ENCODE measurements at places on chromosomes 5 and 9.

- no peak for DNase-seq
These were observed 21.9 kb downstream of the CD14 start for GRCh38 chr5:140611020-140611521.

GRCh38 chr9:72140586-72140985 is 8.7 kb upstream of the GDA start:
- DNase-seq, result no peak

DNA sequence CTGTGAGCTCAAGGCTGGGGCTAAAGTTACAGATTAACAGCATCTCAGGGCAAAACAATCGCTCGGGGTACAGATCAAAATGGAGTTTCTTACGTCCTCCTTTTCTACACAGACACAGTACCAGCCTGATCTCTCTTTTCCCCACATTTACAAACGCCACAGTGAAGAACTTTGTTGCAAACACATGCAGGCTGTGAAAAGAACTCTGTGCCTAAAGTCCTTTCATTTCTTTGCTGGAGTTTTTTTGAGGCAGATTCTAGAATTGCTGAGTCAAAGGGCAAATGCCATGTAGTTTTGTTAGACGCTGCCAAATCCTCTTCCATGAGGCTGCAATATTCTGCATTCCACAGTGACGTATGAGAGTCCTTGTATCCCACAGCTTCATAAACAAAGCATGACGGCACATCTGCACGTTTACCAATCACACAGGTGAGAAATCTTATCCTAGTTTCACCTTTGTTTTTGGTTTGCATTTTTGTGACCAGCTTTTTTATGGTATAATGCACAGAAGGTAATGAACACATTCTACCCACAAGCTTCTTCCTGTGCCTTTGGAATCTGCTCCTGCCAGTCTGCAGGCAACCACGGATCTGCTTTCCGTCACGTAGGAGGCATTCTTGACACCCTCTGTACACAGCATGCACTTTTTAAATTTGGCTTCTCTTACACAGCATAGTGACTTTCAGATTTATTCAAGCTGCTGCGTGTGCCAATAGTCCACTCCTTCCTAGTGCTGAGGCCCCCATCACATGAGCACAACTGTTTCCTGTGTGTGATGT is 44.6 kb upstream of the LPCAT1 start:
- DNase-seq, result no peak

DNA sequence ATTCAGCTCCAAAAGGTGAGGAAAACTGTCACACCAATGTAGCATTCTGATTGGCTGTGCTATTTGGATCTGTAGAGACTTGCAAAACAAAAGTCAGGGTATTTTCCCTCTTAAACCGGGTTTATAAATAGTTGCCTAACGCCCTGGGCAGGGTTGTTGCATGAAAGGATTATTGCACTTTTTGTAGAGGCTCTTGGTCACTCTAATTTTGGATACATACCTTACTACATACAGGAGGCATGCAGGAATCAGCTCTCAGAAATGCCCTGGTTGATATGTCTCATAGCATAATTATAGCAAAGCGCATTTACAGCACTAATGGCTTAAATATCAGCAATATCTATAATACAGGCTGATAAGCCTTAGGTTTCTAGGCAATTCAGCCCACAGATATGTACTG is 200.0 kb upstream of the GDNF start:
- DNase-seq, result no peak

DNA sequence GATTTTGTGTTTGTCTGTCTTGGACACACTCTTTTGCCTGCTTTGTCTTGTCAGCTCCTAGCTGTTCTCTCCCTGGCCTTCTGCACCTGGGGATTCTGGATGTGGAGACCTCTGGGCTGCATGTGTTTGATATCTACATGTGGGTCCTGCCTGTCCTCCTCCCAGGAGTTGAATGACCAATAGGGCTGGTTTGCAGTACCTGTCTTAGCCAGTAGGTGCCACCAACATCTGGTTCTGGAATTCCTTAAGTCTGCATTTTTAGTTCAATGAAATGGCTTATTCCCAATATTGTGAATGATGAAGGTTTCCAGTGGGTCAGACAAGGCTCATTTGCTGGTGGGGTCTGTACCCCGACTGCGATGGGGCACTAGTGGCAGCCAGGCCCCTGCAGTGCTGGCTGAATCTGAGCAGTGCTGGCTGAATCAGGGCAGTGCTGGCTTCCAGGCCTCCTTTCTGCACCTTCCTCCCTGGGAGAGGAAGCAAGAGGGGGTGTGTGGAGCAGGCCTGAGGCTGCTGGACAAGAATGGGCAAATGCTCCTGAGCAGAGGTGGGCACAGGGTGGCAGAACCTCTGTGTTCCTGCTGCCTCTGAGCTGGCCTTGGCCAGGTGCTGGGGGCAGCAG is 73.3 kb downstream of the RXRA start:
- DNase-seq, result no peak

DNA sequence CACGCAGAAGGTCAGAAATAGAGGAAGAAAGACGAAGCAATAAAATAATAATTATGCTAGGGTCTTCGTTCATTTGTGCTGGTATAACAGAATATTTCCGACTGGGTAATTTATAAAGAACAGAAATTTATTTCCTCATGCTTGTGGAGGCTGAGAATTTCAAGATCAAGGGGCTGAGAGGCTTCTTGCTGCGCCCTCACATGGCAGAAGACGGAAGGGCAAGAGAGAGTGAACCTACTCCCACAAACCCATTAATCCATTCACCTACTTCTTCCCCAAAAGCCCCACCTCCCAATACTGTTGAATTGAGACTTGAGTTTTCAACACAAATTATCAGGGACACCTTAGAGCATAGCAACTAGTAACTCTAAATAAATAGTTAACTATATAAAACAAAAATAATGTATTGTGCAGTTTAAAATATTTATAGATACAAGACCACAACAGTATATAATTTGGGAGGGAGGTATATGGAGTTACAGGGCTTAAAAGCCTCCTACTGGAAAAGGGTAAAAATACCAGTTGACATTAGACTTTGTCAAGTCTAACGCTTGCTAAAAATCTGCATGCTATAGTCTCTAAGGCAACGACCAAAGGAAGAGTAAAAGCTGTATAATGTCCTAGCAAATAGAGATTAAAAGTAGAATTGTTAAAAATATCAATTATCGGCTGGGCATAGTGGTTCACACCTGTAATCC is 40.3 kb upstream of the NAA35 start:
- DNase-seq, result no peak

DNA sequence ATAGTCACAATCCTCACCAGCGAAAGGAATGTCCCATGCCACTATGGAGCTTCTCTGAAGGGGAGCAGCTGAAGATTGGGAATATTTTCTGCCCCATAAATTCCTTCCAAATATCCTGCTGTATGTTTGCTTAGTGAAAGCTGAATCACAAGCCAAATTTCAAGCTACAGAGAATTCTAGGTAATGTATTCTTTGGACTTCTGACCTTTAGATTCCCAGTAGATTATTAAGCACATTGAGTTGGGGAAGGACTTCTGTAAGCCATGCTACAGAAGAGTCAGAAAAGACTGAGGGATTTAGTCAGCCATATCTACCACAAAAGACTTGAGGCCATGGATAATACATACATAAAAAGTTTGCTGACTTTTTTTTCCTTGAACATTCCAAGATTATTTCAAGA is 1342.0 kb upstream of the NUDT12 start:
- no peak for DNase-seq

GRCh38 chr5:19891658-19892057 is 96.3 kb downstream of the CDH18 start:
- no peak for DNase-seq

DNA sequence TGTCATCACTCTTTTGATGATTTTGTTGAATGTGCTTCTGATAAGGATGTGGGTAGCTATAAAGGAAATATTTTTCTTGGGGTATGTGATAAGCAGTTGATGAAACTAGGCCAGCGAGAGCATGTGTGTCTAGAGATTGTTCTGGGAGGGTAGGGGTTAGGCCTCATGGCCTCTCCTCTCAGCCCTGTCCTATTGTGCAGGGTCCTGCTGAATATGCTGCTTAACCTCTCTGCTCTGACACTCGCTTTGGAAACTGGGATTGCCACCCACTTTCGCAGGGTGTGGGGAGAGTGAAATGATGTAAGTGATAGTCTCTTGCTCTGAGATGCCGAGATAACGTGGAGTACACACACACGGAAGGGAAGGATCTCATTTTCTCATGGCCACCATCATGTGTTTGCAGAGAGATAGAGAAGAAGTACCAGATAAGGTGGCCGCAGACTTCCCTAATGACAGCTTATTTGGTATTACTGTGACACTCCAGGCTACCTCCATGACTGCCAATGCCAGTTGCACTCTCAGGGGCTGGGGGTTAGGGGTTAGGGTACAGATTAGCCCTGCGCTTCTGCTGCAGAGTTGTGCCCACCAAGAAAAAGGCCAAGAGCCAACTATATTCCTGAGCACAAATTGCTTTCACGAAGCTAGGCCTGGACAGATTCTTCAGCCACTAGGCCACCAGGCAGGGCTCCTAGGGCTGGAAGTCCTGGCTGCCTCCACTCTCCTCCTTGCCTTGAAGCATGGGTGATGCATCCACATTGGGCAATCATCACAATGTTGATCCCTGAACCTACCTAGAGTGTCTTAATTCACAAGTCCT is 25.2 kb upstream of the TNFAIP8 start:
- DNase-seq, result no peak

GRCh38 chr5:155783246-155783645 is 543.7 kb upstream of the SGCD start:
- DNase-seq, result no peak

- DNase-seq, result no peak
These were observed 17.2 kb upstream of the NFIB start for GRCh38 chr9:14331120-14331519.

DNA sequence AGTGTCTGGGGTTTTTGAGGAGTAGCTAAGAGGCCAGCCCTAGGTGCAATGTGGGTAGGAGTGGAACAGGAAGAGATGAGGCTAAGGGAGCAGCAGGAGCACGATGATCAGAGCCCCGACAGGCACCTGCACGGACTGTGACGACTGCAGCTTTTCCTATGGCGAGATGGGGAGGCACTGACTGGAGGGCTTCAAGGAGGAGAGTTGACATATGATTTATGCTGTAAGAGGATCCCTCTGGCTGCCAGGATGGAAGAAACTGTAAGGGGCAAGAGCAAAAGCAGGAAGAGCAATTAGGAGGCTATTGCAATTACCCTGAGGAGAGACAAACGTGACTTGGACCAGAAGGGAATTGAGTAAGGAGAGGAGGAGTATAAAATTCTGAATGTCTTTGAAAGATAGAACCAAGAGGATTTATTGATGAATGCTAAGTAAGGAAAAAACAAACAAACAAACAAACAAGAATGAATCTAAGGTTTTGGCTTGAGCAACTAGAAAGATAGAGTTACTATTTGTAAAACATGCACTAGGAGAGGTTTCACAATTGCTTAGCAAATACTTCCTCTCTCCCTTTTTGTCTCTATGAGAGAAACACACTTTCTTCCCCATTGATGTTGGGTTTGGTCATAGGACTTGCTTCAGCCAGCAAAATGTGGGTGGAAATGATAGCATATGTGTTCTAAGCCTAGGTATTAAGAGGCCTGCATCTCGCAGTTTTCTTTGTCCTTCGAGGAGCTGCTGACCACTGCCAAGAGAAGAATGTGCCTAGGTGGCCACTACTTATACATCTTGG is 32.9 kb downstream of the TRPC7 start:
- no peak for DNase-seq

GRCh38 chr5:93359296-93359959 is 221.6 kb downstream of the NR2F1-AS1 start:
- DNase-seq, result peak; percentile 21

GRCh38 chr5:53170746-53171349 is 61.3 kb upstream of the MOCS2 start:
- DNase-seq, result no peak

All from NCI-H1092 treated with DMSO at 0.1 percent for 48 hours (cell line).